Stimulated activated CD4-positive, alpha-beta T cell treated with anti-CD3 and anti-CD28 coated beads, TNF-alpha, amount 100 ng/mL, for 1 hour (primary cell): ENCODE measurements at places on chromosomes 5 and 9.

- DNase-seq, result no peak
Measured at GRCh38 chr5:139272471-139273321, 20.8 kb upstream of the MATR3 start.

GRCh38 chr5:148635321-148636083 lies 18.8 kb downstream of the HTR4 start:
- no peak for DNase-seq

DNA sequence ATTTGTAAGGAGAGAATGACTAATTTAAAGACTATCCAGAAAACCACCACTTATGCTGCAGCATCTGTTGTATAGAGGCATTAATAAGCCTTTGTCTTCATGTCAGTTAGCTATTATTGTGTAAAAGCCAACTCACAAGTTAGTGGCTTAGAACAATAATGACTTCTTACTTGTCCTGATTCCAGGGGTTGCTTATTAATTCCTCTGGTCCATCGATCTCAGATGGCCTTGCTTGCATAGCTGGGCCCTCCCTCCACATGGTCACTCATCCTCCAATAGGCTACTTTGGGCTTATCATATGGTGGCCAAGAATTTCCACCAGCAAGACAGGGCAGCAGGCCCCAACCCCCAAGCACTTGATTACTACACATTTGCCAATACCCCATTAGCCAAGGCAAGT lies 44.5 kb upstream of the STK32A start:
- DNase-seq, result no peak

- no peak for DNase-seq
Measured at GRCh38 chr9:92425474-92425873, 1.2 kb upstream of the OMD start.

DNA sequence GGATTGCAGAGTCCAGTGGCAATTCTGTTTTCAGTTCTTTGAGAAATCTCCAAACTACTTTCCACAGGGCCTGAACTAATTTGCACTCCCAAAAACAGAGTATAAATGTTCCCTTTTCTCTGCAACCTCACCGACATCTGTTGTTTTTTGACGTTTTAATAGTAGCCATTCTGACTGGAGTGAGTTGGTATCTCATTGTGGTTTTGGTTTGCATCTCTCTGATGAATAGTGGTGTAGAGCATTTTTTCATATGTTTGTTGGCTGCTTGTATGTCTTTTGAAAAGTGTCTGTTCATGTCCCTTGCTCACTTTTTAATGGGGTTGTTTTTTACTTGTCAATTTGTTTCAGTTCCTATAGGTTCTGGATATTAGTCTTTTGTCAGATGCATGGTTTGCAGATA lies 72.6 kb downstream of the PALM2AKAP2 start:
- DNase-seq, result no peak

DNA sequence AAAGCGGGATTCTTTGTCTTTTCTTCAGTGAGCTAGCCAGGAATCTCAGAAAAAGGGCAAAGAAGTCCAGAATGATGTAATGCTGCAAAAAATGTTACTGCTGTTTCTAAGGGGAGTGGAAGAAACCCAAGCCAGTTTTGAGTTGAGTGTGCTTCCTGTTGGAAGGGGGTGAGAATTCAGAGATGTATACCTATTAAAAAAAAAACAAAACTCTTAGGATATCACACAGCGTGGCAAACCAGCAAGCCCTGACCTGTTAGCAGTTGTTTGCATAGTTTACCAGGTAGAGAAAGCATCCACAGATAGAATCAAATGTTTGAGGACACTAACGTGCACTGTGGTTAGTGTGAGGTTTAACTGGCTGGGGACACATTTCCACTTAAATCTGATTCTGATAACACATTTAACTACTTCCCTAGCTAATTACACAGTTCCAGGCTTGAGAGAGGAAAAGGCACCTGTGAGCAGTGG lies 11.4 kb downstream of the BASP1 start:
- no peak for DNase-seq

GRCh38 chr9:121305269-121305994 lies 37.5 kb downstream of the GSN start:
- DNase-seq, result no peak

GRCh38 chr9:130446101-130446861 lies 1.5 kb downstream of the ASS1 start:
- DNase-seq, result no peak

GRCh38 chr5:95317687-95318086 lies 32.8 kb upstream of the MCTP1 start:
- no peak for DNase-seq

- no peak for DNase-seq
Measured at GRCh38 chr5:9780501-9780900, 150.3 kb upstream of the TAS2R1 start.

- DNase-seq, result no peak
Measured at GRCh38 chr9:93669958-93670207, 93.5 kb downstream of the PHF2 start.

GRCh38 chr5:169350759-169351240 lies 49.9 kb upstream of the SLIT3 start:
- DNase-seq, result no peak

DNA sequence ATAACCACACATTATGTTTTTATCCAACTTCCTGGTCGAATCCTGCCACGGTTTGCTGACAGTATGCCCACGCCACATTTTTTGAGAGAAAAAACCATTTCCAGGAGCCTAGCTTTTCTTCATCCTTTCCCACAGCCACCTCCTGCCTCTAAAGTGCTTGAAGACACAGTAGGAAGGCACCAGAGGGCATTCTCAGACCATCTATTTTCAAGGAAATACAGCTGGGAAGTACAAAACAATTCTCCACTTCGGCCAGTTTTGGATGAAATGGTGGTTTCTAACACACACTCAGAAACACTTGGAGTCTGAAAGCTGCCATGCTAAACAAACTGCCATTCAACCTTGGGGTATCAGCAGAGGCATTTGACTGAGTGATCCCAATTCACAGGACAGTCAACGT lies 86.3 kb upstream of the RPS23 start:
- DNase-seq, result no peak
